ENCODE measurements at places on chromosomes 2 and 18. TPM values are rescaled to one million over a fixed set of nuclear protein-coding genes. Genes with fewer than 3 reads are reported as not detected.

The KCNE4 gene
- 2.0 TPM for total RNA-seq

The CYP1B1 gene
- 35.0 TPM for total RNA-seq

The RBM44 gene
- 0.06 TPM for total RNA-seq

The PSMD1 gene
- 196 TPM for total RNA-seq

The ASB18 gene
- total RNA-seq: not detected

The MPP4 gene
- total RNA-seq: 7.8 TPM

The CYP20A1 gene
- total RNA-seq: 29.8 TPM

The GDF7 gene
- 0.11 TPM for total RNA-seq

The KCNG3 gene
- 0.06 TPM for total RNA-seq

The PLGLB1 gene
- 1.3 TPM for total RNA-seq
